HFF-Myc (cell line): ENCODE measurements at places on chromosomes 16 and 17.

DNA sequence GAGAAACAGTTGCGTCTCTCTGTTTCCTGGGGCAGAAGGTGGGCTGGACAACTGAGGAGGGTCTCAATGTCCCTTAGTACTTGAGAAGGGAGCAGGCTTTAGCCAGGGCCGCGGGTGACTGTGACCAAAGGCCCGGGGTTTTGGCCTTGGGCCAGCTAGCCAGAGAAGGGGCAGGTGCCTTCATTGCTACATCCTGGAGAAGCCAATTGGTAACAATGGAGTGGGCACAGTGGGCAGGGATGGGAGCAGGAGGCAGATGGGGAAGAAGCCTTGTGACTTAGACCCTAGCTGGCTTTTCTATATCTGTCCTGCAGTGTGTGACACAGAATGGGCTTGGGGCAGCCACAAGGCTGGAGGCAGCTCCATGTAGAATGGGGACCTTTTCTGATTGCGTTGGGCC is 46.0 kb downstream of the CLEC16A start:
- DNase-seq: no peak

DNA sequence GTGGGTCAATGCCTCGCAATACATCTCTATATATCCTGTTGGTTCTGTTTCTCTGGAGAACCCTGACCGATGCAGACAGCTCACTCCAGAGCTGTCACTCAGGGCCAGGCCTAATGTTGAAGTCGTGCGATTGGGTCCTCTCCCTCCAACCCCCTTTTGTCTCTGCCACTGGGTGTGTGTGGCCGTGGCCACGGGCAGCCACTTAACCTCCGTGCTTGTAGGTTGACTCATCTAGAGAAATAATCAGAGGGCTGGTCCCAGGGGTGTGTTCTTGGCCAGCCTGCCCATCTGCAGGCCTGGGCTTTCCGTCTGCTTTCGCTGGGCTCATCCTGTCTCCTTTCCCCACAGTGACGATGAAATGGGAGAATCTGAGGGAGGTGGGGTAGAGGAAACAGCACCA is 7.4 kb downstream of the ADAD2 start:
- DNase-seq: no peak

GRCh38 chr16:55091213-55091870 is 160.7 kb downstream of the IRX5 start:
- no peak for DNase-seq

- DNase-seq: no peak
Measured at GRCh38 chr16:58177353-58177710, 20.6 kb downstream of the CSNK2A2 start.

DNA sequence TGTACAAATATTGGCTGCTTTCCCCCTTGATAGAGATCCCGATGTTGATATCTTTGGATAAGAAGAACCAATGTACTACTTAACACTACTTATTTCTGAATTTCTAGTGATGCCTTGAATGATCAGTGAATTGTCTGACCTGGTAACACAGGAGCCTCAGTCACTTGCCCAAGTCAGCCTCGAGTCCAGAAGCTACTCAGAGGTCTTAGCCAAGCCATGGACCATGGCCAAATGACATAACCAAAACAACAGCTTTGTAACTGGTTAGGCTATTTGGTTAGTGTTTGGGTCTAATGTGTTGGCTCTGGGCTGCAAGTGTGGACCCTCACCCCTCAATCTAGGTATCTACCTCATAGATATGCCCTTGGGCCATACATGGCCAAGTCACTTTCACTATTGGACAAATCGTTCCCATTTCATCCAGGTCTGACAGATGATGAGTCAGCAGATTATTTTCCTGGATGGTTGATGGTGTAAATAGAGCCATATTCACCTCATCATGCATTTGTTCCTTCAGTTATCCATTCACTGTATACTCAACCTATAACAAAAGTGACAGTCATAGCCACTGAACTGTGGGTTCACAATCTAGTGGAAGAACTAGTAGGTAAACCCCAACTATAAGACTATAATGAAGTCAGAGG is 3.5 kb downstream of the RBFOX1 start:
- DNase-seq: no peak

DNA sequence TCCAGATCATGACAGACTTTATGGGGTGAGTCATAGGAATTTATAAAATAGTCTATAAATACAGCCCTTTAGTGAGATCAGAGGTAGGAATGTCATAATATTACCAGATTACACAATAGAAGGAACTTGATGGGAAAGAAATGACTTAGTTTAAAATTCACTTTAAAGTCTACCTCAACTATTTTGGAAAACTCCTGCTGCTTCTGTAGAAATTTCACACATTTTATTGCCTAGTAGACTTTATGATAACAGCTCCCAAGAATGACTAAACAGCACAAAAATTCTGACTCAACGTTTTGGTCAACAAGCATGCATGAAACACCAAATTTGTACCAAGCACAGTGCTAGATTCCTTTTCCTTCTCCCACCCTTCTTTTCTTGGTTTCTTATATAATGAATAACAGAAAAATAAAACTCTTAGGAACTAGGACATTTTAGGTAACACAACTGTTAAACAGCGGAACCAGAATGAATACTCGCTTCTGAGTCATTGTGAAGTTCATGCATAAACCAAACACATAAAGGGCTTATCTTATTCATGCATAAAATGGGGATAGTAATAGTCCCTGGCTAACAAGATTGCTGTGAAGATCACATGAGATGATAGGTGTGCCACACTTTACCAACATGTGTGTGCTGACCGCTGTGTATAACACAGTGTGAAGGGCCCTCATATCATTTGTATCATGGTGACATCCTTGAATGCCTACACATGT is 243.9 kb downstream of the CDH8 start:
- peak; percentile 10 for DNase-seq

- DNase-seq: no peak
Measured at GRCh38 chr17:9880582-9880999, 24.5 kb downstream of the RCVRN start.

DNA sequence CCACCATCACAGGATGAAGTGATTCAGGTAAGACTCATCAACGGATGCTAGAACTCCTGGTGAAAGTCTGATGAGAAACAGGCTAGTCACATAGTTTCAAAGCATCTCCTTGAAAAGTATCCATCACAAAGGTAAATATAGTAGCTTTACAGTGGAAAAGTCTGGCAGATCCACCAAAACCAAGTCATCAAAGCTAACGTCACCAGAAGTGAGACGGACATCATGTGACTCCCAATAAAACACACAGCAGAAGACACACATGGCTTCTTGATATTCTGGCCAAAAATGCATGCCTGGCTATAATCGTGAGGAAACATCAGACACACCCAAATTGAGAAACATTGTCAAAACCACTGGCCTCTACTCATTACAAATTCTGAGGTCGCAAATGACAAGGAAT is 17.9 kb upstream of the TRPV3 start:
- peak; percentile 35 for DNase-seq

- peak; percentile 82 for DNase-seq
Measured at GRCh38 chr17:45293413-45294211, 23.2 kb downstream of the MAP3K14 start.

DNA sequence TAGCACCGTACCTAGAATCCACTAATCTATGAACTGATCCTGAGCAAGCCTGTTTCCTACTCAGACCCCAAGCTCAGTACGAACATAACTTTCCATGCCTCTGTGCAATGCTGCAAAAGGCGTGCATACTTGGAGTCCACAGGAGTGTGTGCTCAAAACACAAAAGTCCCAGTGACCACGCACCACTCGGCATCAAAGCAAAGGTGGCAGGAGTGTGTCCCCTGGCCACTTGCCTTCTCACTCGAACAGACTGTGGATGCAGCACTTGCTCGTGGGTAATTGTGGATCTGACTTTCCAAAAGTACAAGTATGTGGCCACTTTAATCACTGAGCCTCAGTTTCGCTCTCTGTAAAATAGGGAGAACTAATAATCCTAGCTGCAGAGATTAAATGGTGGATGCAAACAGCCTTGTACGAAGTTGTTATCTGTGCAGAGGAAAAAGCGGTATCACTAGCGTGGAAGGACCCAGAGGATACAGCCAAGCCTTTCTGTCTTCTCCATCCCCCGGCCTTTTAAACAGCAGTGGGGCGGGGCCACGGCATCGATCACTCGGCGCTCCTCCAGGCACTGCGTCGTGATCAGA is 311 bp upstream of the KDM8 start:
- DNase-seq: peak; percentile 77

GRCh38 chr17:75228305-75228704 is 22.8 kb downstream of the NUP85 start:
- no peak for DNase-seq

DNA sequence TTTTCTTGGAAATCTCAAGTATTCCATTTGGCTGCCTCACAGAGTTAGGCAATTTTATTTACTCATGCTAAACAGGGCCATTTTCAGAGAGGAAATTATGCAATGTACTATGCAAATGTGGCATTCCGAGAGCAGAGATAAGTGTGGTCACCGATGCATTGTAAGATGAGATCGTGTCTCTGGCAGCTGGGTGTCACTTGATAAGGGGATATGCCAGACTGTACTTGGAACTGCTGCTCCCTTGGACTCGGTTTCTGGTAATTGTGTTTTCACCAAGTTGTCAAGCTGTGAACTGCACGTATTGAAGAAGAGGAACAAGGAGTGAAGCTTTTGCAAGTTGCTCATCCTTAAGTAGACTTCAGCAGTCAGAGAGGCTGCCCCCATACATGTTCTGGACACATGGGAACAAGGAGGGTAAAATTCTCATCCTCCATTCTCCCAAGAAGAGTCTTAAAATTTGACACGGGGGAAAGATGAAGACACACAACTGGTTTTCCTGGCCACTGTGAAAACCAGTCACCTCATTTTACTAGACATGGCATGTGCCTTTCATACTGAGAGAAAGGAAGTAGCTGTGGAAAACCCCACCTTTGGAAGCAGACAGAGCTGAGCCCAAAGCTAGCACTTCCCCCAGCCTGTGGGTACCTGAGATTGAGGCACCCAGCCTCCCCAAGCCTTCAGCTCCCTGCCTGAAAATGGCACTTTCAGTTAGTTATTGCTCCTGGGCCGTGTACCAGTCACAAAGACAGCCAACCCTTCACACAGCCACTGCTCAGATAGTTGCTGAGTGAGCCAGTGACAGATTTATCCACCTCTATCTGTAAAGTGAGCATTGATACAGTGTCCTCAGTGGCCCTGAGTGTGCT is 150.7 kb downstream of the SOCS1 start:
- DNase-seq: peak; percentile 73

- DNase-seq: no peak
Measured at GRCh38 chr17:30554839-30555751, 77.9 kb downstream of the GOSR1 start.

- no peak for DNase-seq
Measured at GRCh38 chr17:58536542-58536941, 22.1 kb upstream of the MTMR4 start.

DNA sequence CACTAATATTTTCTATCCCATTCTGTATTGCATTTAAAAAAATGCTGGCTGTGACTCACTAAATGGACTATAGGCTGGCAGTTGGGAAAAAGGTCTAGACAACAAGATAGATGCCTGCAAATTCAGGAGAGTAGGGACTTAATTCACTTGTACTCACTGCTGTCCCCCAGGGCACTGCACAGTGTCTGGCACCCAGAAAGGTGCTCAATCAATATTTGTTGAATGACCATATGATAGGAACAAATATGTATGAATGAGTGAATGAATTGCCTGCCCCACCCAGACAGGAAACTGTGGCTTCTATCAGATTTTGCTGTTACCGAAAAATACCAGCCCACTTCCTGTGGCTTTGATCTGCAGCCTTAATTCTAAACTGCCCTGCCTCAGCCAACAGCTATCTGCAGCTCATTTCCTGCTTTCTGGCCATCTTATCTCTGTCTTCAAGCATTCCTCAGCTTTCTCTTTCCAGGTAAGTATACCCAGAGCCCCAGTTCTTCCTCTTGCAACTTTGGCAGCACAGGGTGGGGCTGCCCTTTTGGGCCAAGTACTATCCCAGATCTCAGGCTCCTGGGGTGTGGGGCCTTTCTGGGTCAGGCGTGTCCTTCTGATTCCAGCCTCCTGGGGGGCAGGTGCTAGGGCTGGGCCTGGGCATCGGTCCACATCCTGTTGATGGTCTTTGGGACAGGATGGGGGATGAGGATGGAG is 15.3 kb upstream of the TNS4 start:
- DNase-seq: no peak

DNA sequence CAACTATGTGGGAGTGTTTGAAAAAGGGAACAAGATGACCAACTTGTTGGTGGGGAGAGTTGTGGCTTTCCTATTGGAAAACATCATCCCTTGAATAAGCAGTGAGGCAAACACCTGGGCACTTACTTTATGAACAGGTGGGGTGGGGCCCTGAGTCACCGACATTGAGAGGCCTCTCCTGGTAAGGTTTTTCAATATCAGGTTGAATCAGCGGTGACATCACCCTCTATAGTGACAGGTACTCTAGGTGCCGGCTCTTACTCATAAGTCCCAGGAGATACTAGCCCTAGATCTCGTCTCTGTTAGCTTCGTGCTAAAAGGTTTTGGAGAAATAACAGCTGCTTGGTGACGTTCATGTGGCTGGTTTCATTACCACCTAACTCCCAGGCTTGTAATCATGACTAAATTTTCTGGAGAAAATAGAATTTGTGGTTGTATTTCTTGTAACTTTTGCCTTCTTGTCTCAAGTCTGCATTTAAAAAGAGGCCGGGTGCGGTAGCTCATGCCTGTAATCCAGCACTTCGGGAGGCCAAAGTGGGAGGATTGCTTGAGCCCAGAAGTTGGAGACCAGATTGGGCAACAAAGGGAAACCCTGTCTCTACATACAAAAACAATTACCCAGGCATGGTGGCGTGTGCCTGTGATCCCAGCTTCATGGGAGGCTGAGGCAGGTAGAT is 19.3 kb downstream of the CDH1 start:
- DNase-seq: no peak

DNA sequence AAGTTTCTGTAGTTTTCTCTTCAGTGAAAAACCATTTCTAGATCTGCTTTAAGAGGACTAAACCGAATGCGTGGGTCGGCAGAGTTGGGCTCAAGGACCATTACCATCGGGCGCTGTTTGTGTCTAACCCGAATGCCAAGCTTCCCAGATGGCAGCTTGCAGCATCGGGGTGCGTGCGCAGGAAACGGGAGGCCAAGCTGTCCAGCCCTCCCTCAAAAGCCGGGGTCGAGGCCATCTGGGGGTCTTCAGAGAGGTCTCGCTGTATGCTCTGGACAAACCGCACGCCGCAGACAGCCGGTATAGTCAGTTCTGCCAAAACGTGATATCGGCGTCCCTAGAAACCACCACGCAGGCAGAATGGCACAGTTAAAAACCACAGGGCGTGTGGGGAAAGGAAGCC is 178.8 kb downstream of the BANP start:
- no peak for DNase-seq

DNA sequence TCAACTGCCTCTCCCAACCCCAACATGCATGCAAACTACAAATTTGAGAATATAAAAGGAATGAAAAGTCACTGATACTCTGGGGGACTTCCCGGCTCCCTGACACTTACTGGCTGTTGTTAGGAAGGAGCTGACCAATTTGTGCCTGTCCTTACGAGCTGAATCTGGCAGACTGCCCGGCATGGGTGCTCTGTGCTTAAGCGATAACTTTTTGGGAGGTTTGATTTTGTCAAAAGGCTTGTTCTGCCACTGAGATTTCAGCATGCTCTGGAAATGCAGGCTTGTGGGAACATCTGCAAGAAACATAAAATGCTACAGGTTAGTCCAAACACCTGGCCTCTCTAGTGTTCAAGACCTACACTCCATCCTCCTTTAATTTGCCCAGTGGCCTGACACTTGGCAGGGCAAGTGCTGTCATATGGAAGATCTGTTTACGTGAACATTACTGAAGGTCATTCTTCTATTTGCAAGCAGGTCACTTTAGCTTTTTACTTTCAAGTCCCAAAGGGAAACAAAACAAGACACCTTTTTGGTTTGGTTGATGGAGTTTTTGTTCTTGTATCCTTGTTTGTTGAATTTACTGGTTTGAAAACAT is 40.6 kb downstream of the STH start:
- no peak for DNase-seq
